ENCODE measurements at places on chromosomes 7 and 10.

DNA sequence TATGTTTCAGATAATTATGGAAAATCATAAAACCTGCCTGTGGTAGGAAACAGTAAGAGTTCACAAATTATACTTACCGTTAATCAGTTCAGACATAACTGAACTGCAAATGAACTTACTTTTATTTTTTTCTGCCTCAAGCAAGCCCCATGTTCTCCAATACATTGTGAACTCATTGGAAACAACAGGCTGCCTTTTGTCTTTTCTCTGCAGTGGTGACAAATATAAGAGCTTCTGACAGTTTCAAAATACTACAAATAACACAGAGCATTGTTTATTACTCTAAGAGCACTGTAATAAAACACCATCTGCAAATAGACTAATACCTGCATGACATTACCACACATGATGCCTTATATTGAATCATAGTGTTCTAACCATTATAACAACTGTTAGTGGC is 94.0 kb upstream of the CDCA7L start:
- DNase-seq, result no peak

- no peak for DNase-seq
Measured at GRCh38 chr7:85479918-85480643, 293.2 kb upstream of the SEMA3D start.

- DNase-seq, result no peak
Measured at GRCh38 chr7:16450366-16450765, 15.2 kb downstream of the SOSTDC1 start.

DNA sequence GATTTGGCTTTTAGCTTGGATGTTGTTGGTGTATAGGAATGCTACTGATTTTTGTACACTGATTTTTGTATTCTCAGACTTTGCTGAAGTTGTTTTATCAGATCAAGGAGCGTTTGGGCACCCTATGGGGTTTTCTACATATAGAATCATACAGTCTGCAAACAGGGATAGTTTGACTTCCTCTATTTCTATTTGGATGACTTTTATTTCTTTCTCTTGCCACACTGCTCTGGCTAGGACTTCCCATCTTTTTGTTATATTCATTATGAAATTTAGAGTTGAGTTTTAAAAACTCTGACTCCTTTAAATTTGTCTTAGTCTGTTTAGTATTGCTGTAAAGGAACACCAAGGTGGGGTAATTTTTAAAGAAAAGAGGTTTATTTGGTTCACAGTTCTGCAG is 4.7 kb downstream of the ZNF786 start:
- no peak for DNase-seq

DNA sequence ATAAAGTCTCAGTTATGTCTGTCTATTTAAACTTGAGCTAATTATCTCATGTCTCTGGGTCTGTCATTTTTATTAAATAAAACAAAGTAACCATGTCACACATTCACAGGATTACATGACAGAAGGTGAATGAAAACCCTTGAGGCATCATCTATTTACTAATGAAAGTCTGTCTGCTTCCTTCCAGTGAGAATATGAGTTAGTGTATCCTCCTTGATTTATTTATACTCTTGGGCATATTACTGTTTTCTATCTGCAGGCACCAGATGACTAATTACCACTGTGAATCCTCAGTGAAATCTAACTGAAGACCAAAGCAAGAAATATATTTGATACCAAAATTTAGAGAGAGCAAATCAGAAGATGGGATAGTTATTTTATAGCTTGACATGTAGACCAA is 163.7 kb downstream of the CDC14C start:
- no peak for DNase-seq

DNA sequence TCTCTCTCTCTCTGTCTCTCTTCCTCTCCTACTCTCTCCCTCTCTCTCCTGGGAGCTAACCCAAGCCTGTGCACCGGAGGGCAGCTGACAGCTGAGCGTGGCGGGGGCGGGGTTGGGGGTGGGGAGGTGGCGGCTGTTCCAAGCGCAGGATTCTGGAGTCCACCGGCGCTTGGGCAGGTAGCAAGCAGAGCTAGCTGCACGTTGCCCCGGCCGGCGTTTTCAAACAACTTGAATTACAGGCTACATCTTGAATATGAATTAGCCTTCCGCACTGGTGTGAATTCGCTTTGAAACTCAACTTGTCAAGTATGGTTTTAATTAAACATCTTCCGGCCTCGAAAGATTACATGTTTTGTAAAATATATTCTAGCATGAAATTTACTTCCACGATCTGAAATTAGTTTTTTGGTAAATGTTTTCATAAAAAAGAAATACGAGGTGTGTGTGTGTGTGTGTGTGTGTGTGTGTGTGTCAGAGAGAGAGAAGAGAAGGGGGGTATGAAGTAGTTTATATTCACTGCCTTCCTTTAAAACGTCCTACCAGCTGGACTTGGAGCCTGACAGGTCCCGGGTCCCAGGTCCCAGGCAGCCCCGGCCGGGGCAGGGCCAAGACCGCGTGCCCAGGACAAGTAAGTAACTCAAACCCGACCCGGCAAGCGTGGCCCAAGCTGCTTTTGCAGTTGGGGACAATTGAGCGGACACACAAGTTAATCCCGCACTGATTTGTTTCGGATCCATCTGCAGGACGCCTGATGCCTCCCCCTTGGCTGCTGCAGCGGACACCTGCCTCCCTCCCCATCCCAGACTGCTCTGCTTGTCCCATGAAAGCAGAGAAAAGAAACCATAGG is 9.0 kb upstream of the DLX6 start:
- no peak for DNase-seq

DNA sequence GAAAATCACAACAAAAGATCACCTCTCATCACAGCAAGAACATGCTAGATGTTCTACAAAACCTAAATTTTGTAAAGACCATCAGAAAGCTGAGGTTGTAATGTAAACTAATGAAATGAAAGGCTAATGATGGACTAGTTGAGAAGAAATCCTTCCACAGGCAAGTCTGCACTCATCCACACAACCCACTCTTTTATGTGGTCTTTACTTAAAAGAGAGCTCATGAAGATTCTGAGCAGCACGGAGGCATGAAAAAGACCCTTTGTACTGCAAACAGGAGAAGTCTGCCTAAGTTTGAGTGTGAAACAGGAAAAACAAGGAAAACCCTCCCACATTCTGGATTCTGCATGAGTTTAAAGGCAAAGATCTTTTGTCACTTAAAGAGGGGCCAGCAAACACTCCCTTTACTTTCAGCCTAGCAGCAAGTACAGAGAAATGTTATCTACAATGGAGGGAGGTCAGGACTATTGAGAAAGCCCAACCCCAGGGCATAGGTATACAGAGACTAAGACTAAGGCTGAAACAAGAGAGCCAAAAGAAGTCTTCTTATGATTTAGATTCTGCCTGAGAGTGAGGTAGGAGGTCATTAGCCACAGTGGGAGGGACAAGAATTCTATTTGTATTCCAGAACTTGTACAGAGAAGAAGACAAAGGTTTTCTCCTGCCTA is 521.2 kb upstream of the TEX47 start:
- no peak for DNase-seq

- DNase-seq, result no peak
Measured at GRCh38 chr7:27560706-27561235, 101.9 kb downstream of the HIBADH start.

GRCh38 chr10:119370111-119370741 is 162.9 kb downstream of the GRK5 start:
- no peak for DNase-seq

- no peak for DNase-seq
Measured at GRCh38 chr7:5282543-5283316, at the start of gene SLC29A4. TSS of gene SLC29A4 (plus strand) at chr7:5282943. CDS start at chr7:5287817, 4,874 bp downstream.

Measured in activated CD4-positive, alpha-beta T cell treated with anti-CD3 and anti-CD28 coated beads, Interleukin-2, amount 50 U/mL, for 1 hour (primary cell).